G401 (cell line): ENCODE measurements at places on chromosomes 6 and 20. TPM values are rescaled to one million over a fixed set of nuclear protein-coding genes. Genes with fewer than 3 reads are reported as not detected.
A peak's percentile ranks its signal among the peaks of the same experiment; 100 is the strongest.

GRCh38 chr20:1165941-1166340, 18.8 kb downstream of the TMEM74B start:
- no peak for DNase-seq

- peak; percentile 8 for DNase-seq
These were observed 1.2 kb upstream of the TP53RK start for GRCh38 chr20:46690219-46691106.

The REPS1 gene
- total RNA-seq: 38.8 and 46.0 TPM in 2 replicates

The OOEP gene
- total RNA-seq: not detected in 2 replicates

The GZF1 gene
- 9.0 and 24.1 TPM in 2 replicates for total RNA-seq

DNA sequence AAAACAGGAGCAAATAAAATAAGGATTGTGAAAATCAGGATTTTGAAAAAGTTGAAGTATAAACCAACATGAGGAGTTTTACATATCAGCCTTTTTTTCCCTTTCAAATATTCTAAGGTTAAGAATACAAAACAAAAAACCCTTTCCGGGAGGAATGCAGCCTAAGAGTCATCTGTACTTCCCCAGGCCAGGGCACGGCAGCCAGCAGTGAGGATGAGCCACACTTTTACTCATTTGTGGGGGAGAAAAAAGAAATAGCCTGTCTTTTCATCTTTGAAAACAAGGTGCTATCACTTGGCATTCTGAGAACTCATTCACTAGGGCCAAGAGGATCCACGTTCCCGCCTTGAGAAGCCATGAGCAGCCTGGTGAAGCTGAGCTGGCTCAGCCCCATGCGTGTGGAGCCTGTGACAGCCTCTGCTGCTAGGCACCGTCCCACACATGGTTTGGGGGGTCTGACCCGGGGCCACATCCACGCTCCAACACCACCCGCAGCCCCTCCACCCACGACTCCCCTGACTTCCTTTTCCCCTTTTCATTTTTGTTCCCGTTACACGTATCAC, 11.2 kb downstream of the SLC22A1 start:
- no peak for DNase-seq

DNA sequence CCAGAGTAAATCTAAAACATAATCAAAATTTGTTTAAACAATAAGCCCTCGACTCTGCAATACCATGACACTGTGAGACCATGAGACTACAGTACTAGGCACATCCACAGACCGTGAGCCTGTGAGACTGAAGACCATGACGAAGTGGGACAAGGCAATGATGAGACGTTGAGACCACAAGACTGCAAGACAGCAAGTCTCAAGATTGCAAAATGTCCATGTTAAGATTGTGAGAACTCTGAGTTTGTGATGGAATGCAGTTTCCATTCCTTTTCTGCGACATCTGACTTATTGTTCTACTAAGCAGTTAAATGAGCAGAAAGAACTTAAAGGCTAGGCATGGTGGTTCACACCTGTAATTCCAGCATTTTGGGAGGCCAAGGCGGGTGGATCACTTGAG, 102.1 kb upstream of the PHACTR1 start:
- DNase-seq: no peak

- no peak for DNase-seq
These were observed 700 bp downstream of the DTD1 start for GRCh38 chr20:18588574-18588933.

The TMEM170B gene
- 4.9 and 6.3 TPM in 2 replicates for total RNA-seq

DNA sequence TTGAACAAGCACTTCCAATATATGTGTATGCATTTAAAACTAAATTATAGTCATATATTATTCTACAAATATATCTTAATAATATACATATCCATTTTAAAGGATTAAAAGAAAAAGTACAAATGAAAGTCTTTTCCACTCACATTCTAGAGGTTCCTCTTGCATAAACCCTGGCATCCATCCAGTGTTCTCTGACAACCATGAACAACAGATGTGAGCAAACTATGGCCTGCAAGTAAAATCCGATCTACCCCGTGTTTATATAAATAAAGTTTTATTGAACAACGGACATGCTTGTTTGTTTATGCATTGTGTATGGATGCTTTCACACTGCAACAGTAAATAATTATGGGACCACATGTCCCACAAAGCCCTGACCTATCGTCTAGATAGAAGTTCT, 1122.3 kb downstream of the EPHA7 start:
- DNase-seq: no peak

The RAD21L1 gene
- total RNA-seq: not detected in 2 replicates

The TNFAIP3 gene
- 0.75 and 2.2 TPM in 2 replicates for total RNA-seq

The MUC21 gene
- not detected in 2 replicates for total RNA-seq

- DNase-seq: no peak
These were observed 34.2 kb downstream of the NHSL1 start for GRCh38 chr6:138465007-138465645.

DNA sequence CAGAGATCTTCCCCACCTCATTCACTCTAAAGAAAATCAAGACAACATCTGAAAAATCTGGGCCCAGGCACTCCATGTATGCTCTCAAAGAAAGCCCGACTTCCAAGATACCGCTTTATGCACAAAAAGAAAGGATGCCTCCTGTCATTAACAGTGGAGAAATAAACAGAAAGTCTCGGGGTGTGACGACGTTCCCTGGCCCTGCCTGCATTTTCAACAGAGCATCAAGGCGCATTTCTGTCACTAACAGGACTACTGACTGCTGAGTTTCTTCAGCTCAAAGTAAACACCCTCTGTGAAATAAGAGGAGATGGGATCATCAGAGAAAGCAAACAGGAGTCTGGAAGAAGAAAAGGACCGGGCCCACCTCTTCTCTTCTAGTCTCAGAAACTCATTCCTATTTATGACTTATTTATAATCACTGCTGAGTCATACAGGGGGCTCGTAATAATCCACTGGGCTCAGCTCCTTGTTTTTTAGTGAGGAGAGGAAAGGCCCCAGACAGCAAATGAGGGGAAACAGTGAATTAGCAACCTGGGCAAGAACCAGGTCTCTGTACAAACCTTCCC, 99.7 kb downstream of the ZMYND8 start:
- DNase-seq: no peak

DNA sequence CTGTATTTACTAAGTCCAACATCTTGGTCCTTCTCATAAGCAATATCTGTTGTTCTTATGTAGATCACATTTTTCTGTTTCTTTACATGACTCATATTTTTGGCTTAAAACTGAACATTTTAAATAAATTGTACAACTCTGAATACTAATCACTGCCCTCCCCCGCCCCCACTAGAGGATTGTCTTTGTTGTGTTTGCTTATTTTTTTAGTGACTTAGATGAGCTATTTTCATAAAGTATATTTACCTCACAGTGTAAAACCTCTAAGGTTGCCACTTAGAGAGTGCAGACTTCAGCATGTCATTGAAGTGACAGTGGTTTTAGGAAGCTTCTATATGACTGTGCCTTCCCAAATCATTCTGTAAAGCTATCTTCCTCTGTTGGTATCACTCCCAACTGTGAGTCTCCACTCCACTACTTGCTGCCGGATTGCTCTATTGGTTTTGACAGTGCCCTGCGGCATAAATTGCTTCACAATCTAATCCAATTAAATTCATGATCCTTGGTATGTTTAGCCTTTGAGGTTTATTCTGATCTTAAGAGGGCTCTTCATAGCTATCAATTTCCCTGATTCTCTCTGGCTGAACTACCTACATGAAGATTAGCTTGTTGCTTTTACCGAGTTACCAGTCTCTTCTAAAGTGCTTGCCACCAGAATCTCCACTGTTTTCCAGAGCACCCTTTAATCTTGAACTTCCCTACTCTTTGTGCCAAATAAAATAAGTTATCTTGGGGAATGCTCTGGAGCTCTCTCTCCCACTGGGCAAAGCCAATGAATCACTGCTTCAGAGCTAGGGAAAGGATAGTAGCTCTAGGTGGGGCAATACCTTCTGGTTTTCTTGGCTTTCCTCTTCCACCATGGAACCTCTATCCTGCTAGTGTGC, 33.0 kb downstream of the SPTLC3 start:
- no peak for DNase-seq

The SLC32A1 gene
- not detected in 2 replicates for total RNA-seq

The CCND3 gene
- 28.2 and 37.3 TPM in 2 replicates for total RNA-seq

DNA sequence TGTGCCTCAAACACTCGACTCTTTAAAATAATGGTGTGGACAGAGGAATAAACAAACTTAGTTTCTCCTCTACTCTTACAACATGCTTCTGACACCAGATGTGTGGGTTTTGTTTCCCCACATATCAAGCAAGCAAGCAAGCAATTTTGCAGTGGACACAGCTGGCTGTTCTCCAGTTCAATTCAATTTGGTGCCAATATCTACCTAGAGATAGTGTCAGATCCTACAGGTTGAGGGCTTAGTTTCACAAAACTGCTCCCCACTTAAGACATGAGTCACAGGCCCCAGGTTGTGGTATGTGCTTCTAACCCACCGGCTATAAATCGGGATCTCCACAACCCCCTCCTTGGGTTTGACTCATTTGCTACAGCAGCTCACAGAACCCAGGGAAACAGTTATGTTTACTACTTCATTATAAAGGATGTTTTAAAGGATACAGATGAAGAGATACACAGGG, 131.4 kb upstream of the TRAF3IP2 start:
- DNase-seq: no peak

DNA sequence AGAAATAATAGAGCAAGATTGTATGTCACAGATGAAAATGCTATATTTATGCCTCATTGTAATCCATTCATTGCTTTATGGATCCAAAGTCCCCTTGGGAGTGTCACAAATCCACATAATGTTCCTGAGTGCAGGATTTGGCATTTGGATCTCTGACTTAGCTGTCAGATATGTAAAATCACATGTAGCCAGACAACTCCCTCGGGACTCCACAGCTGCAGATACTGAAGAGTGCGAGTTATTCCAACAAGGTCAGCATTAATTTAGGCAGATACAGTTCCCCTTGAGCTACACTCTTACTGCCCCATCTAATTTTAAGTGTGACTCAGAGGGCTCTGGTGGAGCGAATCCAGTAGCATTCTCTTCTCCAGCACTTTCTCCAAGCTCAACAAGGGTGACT, 433.2 kb downstream of the CD83 start:
- no peak for DNase-seq
